Left lung (tissue), 14 donors: ENCODE measurements at places on chromosomes 12 and 14. TPM values are rescaled to one million over a fixed set of nuclear protein-coding genes. Genes with fewer than 3 reads are reported as not detected.

DIO2 gene
- 2.2 TPM for total RNA-seq

COCH gene
- total RNA-seq, result 0.70 TPM

FBLN5 gene
- total RNA-seq, result 125 TPM

PGAM5 gene
- 37.4 TPM for total RNA-seq

ANKRD33 gene
- not detected for total RNA-seq

GPRC5D gene
- total RNA-seq, result not detected

ETFBKMT gene
- 4.8 TPM for total RNA-seq

KRT85 gene
- total RNA-seq, result not detected

IL23A gene
- total RNA-seq, result 1.0 TPM

NINJ2 gene
- total RNA-seq, result 13.0 TPM

PEBP1 gene
- 215 TPM for total RNA-seq

VEZT gene
- total RNA-seq, result 84.3 TPM

DHRS4L2 gene
- 24.9 TPM for total RNA-seq

SLC5A8 gene
- 1.0 TPM for total RNA-seq

SLC10A1 gene
- not detected for total RNA-seq

SERPINA9 gene
- total RNA-seq, result not detected

KERA gene
- 0.13 TPM for total RNA-seq

KCNMB4 gene
- total RNA-seq, result 3.9 TPM
